GOT3 (cell line): ENCODE measurements at places on chromosomes 7 and 10.

DNA sequence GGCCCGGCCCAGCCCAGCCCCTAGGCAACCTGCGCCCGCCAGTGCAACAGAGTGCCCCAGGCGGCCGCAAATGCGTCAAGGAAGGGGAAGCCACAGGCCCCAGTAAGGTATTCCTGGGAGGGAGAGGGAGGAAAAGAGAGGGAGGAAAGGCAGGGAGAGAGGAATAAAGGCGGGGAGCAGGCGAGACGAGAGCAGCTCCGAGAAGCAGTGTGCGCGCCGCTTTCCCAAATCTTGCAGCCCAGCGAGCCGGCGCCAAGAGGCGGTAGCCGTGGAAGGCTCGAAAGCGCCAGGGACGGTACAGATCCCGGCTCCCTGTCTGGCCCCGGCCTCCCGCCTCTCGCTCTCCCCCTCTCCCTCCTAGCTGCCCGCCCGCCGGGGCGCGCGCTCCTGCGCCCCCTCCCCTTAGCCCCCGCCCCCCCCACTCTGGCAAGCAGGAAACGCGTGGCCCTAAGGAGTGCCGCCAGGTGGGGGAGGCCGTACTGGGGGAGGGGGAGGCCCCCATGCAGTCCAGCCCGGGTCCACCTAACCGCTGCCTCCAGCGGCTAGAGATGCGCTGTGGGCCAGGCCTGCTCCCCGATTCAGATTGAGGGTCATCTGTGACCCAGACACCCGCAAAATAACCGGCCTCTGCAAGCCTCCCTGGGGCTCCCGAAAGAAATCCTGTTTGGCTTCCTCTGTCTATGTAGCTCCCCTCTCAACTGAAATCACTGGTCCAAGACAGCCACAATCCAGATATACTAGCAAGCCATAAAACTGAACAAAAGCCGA, 4.3 kb downstream of the HOXA10 start:
- DNase-seq: no peak

DNA sequence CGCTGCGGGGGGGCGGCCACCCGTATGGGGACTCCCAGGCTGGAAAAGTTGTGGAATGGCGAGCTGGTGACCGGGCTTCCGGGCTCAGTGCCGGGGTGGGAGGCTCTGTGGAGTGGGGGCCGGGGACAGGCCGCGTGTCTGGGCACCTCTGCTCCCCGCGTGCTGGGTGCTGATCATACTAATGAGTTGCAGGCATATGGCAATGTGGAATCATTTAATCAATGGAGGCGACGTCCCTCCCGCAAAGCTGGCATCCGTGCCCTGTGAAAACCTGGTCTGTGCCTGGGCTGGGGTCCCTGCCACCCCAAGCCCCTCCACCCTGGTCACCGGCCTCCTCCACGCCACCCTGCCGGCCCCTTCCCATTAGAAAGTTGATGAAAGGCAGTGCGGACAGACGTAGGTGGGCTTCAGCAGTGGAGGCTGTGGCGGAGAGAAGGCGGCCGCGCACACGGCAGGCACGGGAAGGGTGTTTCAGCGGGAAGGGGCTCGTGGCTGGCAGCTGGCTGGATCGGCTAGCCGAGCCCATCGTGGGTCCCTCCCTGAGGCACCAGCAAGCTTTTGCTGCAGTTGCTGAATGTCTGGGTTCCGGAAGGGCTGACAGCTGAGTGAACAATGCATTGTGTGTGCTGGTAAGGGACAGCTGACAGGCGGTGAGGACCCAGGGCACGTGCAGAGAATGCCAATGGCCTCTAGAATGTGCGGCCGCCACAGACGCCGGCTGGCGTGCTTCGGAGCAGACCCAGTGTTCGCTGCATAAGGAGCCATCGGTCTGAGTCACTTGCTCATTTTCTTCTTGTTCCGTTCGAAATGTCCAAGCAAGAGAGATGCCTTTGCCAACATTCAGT, 1.5 kb downstream of the ADGRA1 start:
- DNase-seq: no peak

DNA sequence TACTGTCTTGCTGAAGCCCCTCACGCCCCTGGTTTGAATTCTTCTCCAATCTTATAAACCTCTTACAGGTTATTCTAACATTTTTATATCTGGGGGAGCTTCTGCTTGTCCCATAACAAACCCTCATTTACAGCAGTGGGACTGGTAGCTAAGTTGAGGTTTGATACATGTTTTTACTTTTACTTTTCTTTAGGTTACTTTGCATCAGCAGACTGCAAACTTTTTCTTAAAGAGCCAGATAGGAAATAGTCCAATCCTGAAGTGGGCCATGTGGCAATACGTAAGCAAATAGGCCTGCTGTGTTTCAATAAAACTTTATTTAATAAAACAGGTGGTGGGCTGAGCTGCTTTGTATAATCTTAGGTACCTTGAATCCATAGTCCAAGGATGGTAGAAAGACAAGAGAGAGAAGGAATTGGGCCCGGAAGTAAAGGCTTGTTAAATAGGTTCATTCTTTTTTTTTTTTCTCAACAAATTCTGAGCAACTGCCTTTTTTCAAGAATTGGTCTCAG, 27.3 kb downstream of the RAB18 start:
- no peak for DNase-seq

GRCh38 chr7:54985426-54986330, 33.1 kb upstream of the EGFR start:
- no peak for DNase-seq

- no peak for DNase-seq
Measured at GRCh38 chr10:115831016-115831415, 442.0 kb downstream of the GFRA1 start.

GRCh38 chr10:44278837-44279324, 106.0 kb downstream of the CXCL12 start:
- DNase-seq: no peak

DNA sequence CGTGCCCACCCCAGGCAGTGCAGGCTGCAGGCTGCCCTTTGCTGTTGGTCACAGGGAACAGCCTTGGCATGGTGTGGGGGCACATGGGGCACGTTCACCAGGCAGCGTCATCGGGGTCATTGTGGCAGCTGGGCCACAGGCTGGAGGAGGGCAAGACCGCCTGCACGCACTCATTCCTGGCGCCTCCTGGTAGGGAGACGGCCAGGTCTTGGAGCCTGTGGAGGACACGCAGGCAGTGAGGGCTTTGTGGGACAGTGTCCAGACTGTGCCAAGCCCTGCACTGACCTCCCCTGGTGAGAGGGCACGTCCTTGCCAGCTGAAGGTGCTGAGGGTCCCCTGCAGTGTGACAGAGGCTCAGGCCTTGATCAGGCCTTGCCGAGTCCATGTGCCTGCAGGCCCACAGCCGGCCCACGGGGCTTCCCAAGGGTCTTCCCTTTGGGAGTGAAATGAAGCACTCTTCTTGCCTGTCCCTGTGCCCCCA, 76.4 kb downstream of the NKX6-2 start:
- no peak for DNase-seq

DNA sequence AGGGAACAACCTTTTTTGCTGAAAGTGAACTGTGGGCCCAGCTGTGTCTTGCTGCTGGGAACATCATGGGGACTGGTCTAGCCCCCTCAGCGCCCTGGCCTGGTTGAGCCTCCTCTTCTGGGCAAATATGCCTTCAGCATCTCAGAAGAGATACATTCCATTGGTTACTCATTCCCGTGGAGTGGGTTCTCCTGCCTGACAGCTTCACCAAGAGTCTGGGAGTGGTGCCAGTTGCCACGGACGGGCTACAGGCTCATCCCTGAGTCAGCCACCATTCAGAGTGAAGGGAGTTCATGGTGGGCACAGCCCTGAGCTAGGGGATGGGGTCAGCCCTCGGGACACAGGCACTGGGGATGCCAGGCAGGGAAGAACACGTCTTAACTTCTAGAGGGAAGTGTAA, 81.9 kb downstream of the RAMP3 start:
- DNase-seq: peak; percentile 15

DNA sequence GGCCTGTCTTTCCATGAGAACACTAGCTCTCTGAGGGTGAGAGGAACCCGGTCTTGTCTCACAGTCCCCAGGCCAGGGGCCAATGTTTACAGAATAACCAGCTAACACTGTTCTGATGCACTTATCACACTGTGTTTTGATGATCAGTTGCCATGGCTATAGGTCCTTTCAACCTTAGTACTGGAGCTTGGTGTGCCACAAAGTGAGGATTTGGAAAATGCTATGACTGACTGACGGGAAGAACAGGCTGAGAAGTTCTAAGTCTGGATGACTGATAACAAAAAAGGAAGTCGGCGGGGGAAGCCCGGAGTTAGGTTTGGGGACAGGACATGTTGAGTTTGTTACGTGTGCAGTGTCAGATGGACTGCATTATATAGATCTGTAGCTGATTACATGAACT, 141.8 kb downstream of the CTTNBP2 start:
- DNase-seq: no peak

- no peak for DNase-seq
Measured at GRCh38 chr10:70123817-70124216, 8.8 kb downstream of the AIFM2 start.

DNA sequence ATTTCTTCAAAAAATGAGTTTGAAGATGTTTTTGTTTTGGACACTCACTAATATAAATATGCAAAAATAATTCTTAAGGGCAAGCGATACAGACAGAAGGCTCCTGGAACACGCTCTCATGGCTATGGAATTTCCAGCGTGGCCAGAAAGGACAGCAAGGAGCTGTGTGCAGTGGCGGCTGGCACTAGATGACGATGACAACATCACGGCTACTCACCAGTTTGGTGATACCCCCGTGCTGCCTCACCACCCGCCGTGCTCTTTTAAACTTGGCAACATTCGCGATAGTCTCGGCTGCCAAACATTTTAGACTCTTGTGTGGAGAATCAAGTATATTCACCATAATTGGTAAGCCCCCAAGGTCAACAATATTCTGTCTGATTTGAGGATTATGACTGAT, 54.9 kb downstream of the ODAD2 start:
- DNase-seq: no peak

DNA sequence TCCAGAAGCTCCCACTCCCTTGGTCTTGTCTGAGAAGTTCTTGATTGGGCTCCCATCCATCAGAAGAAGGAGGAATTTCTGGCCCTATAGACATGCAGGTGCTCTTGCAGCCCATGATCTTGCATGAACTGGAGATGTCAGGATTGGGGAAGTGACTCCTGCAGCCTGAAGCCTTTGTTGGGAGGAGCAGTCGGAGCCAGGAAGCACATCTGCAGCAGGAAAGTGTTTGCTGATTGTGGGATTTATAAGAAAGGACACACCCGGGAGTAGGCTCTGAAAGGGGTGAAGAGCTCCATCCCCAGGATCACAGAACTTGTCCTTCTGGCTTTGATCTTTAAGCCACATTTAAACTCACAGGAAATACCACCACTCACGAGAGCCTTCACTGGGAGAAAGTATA, 185.2 kb downstream of the DYNC1I1 start:
- no peak for DNase-seq
